Inflammatory macrophage treated with lipopolysaccharide for 1 hour (primary cell): ENCODE measurements at places on chromosomes 2 and 18.

- no peak for DNase-seq
Measured at GRCh38 chr2:86468162-86469033, 27.2 kb downstream of the KDM3A start.

DNA sequence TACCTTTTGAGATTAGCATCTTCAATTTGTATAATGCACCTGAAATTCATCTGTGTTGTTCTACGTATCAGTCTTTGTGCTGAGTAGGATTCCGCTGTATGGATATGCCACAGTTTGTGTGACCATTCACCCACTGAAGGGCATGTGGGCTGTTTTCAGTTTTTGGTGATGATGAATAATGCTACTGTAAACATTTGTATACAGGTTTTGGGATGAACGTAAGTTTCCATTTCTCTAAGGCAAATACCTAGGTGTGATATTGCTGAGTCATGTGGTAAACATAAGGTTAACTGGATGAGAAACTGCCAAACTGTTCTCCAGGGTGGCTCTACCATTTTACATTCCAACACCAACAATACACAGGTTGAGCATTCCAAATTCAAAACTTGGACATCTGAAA lies 35.1 kb downstream of the CABYR start:
- DNase-seq: no peak

GRCh38 chr2:27527182-27527581 lies 30.5 kb downstream of the GCKR start:
- DNase-seq: no peak

DNA sequence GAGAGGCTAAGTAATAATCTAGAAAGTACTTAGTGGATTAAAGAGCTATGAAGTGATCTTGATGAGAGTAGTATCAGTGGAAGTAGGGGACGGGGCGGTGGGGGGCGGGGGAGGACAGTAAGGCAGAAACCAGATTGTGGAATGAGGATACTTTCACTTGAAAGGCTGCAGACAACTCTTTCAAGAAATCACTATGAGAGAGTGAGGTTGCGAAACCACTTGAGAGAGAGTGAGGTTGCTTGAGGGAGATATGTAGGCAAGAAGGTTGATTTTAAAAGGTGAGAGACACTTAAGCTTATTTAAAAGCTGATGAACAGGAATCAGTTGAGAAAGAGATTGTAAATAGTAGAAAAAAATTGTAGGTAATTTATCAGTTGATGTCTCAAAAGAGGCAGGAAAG lies 3.8 kb downstream of the ZNF397 start:
- DNase-seq: no peak

- peak; percentile 40 for DNase-seq
Measured at GRCh38 chr2:210445116-210445707, 31.3 kb downstream of the LANCL1 start.

GRCh38 chr2:217920879-217921603 lies 81.8 kb downstream of the TNS1 start:
- no peak for DNase-seq

GRCh38 chr2:96631804-96632435 lies 6.2 kb downstream of the KANSL3 start:
- no peak for DNase-seq

DNA sequence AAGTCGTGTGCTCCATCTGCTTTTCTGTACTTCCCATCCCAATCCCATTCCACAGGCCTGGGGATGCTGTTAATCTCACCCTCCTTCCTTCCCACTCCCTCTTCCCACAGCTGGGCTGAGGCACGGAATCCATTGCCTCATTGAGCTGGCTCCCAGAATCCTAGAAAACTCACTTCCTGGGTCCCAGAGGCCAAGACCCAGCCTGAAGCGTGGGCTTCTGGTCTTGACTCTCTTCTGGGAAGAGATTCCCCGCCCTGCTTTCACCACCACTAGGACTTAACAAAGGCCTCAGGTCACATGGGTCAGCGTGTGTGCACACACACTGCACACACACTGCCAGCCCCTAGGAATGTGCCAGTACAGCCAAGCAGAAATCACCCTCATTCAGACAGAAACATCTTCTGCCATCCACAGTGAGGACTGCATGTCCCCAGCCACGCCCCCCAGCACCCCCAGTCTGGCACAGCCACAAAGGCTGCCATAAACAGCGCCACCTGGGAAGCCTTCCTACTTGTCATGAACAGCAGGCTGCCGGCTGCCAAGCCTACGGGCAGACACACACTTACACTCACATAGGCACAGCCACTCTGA lies 165.8 kb downstream of the TNS1 start:
- peak; percentile 55 for DNase-seq

DNA sequence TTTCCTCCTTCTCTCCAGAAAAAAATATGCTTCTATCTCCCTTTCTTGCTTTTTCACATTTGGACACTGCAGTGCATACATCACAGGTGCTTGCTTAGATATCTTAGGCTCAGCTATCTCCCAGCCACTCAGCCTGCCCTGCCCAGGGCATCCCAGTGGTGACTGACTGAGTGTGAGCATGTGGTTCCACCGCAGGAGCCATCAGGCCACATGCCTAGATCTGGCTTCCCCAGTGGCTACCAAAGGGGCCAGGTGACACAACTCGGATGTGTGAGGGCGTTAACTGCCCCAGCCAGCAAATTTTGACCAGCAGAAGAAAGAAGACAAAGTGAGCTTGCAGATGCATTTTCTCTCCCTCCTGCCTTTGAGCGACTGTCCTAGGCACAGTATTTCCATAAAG lies 25.5 kb downstream of the SP5 start:
- DNase-seq: no peak

DNA sequence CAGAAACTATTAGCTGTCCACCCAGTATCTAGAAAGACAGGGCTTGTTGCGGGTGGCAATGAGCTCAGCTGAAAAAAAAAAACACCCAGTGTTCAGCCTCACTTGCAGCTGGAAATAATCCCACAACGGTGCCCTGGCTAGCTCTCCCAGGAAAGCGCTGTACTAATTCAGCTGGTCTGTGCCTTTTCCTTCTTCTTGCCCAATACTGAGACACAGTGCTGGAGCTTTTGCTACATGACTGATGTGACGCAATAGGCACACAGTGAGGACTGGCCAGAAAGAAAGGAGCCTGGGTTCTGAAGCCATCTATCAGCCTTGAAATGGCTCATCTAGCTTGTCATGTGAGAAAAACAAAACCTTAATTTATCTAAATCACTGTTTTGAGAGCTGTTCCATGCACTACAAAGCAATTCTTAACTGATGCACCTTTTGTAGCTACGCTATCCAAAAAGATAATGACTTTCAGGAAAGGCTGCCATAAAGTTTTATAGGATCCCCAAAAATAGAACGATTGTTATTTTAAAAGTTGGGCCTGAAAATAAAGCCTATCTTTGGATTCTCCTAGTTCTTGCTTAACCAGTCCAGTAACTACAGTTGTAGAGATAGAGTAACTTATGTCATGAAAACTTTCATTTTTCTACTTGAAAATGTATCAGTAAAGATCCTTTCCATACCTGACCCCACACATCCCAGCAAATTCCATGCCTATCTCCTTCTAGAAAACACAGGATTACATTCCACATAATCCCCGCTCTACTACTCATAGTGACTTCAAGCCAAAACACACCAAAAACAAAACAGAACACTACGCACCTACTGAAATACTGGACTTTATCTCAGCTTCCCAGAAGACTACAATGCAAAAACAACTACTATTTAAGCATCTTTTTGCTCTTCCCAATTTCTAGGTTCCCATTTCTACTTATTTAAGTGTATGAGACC lies 15.9 kb downstream of the KIDINS220 start:
- DNase-seq: peak; percentile 48

DNA sequence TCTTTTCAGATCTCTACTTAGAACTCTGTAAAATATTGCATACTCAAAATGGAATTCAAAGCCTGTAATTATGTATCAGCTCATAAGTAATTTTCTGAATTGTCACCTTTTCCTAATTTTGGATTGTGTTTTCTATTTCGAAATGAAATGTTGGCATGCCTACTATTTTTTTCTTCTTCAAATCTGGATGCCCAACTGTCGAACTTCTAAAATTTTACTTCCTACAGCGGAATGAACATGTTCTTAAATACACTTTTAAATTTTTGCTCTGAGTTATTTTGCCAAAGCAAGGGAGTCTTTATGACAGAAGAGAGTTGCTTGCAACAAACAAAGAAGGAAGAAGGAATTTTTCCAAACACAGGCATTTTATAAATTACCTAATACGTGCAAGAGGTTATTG lies 336.0 kb downstream of the ADCYAP1 start:
- no peak for DNase-seq

- DNase-seq: peak; percentile 88
Measured at GRCh38 chr2:128734521-128735295, 416.0 kb upstream of the HS6ST1 start.

DNA sequence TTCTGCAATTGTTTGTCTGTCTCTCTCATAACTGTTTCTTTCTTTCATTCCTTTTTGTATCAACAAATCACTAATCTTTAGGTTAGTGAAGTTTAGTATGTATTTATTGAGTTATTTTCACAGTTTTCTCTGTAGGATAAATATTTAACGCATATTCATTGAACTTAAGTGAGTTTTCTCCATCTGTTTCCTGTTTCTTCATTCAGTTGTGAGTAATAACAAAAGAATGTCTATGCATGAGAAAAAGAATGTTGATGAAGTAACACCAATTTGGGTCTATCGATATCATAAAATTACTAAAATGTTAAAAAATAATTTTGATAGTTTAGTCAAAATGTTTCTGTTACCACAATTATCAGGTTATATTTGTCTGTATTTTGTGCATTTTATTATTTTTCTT lies 948.0 kb downstream of the DSC3 start:
- DNase-seq: no peak

DNA sequence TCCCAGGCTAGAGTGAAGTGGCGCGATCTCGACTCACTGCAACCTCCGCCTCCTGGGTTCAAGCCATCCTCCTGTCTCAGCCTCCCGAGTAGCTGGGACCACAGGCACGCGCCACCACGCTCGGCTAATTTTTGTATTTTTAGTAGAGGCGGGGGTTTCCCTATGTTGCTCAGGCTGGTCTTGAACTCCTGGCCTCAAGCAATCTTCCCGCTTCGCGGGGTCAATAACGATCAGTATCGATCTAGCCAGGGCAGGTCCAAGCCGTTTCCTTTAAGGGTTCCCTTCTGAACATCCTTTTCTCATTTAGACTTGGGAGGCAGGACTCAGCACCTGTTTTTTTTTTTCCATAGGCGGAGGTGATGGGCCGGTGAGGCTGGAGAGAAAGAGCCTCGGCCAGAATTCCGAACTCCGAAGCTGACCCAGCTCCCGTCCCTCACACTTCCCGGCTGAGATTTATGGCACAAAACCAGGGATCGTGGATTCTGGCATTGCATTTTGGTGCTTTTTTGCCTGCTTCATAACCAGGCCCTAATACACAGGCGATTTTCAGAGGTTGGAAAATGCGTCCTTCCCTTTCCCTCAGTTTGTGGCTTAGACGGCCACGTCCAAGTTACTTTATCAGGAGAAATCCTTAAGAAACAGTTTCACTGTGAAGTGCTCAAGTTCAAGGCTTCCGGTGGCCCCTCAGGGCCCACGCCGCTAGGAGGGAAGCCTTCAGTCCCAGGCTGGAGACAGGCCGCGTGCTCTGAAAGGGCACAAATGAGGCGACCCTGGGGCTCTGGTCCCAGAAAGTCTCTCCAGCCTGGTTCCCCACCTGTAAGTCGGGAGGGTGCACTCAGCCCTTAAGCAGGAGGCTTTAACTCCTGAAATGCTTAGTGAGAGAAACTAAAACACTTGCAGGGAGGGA lies 998 bp upstream of the SLC66A3 start:
- no peak for DNase-seq
